ENCODE measurements at places on chromosomes 6 and 20.

DNA sequence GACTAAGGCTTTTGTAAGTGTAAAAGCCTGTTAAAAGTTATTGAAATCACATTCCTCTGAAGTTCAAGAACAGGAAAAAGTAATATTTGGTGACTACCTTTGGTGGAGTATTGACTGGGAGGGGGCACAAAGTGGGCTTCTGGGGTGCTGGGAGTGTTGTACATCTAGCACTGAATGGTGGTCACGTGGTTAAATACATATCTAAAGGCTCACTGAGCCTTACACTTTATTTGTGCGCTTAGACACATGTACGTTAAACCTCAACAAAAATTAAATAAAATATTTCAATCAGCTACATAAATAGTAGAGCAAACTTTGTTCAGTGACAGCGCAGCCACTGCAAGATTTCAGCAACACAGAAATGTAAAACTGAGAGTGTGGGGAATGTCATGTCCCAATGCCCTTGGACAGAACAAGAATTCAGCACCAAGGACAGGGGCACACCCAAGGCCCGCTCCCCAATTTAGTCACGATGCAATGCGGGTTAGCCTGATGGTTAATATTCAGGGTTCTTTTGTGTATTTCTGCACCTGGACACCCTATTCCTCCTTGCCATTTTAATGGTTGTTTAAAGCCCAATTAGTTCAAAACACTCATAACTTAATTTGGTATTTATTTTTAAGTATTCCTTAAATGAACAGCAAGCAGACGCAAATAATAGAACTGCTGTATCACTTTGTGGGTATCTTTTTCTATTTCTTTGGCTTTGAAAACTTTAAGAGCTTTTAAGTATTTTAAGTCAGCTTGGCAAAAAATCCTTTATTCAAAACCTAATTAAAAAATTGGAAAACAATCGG lies 37.4 kb downstream of the ANGPT4 start:
- DNase-seq: peak; percentile 40

GRCh38 chr6:156454867-156455266 lies 322.3 kb upstream of the ARID1B start:
- DNase-seq: no peak

DNA sequence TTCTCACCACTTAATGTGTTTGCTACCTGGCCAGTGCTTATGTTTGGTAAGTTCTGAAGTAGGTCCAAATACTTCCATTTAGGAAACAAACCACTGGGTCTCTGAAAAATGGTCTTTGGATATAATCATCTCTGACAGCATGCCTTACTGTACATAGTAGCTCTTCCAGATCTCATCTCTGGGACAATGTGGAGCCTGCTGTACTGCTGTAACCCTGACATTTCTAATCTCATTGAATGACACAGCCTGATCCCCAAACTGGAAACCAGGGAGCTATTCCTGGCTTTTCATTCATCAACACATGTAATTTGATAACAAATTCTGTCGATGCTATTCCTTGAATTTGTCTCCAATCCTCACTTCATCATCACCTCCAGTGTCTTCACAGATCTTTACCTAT lies 23.5 kb downstream of the OGFRL1 start:
- no peak for DNase-seq

GRCh38 chr20:63697868-63698545 lies 1.6 kb downstream of the TNFRSF6B start:
- DNase-seq: no peak

- DNase-seq: no peak
Observed at GRCh38 chr6:162572240-162572639, 155.3 kb downstream of the PRKN start.

- no peak for DNase-seq
Observed at GRCh38 chr6:54613596-54613995, 233.0 kb upstream of the FAM83B start.

GRCh38 chr6:53246924-53247323 lies 98.3 kb upstream of the GCM1 start:
- DNase-seq: no peak

DNA sequence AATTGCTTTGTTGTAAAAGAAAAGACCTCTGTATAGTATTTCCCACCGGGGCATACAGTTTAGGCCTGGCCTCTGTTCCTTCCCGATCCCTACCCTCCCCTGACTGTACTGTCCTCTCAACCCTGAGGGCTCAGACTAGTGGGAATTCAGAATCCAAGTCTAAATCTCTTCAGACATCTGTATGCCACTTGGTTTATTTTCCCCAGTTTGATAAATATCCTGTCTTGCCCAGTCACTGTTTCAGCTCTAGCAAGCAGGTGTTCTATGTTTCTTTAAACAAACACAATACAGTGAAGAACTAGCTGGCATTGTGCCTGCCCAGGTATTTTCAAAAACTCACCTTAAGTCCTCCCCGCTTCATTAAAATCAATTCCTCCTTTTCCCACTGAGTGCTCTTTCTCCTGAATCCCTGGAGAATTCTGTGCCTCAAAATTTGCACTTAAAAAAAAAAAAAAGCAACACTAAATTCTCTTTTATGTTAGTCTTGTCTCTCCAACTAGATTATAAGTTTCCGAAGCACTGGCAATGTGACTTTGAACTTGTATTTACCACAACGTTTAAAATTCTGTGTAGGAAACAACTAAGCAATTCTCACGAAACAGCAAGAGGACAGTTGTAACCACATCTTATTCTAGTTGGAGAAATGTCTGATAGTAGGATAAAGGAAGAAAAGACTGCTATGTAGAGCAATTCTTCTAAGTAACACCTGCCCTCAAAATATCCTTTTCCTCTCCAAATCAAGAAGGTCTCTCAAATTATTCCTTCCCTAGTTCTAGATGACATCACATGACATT lies 112.0 kb upstream of the CARMIL1 start:
- DNase-seq: no peak

- DNase-seq: peak; percentile 54
Observed at GRCh38 chr20:62924442-62925075, 1.7 kb downstream of the DIDO1 start.

- DNase-seq: no peak
Observed at GRCh38 chr20:37919389-37920040, 16.6 kb downstream of the VSTM2L start.

GRCh38 chr6:16412171-16412570 lies 173.8 kb downstream of the GMPR start:
- DNase-seq: no peak

DNA sequence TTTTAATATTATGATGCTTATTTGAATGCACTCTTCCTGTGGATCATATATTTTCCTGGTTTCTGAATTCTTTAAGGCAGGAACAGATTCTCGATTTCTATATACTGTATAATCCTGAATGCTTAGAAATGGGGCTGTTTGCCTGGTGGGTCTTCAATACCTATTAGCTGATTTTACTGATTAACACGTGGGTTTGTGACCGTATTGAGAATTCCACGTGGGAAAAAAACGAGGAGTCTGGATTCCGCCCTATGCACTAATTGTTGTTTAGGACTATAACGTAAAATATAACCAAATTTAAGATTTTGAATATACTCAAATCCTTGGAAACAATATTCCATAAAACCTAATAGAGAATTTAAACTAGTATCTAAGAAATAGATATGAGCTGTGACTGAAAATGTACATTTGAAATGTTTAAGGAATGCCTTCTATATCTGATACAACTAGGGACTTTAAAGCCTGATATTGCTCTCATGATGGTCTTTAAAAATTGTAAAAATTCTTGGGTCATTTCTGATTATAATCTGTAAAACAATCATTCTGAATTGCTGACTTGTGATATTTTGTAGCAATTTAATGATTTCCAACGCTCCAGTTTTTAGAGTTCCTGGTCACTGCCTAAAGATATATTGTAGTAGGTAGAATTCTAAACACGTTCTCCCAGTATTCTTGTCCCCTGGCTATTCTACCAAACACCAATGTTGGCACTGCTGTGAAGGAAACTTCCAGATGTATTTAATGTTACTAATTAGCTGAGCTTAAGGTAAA lies 93.6 kb upstream of the NOX3 start:
- no peak for DNase-seq

- no peak for DNase-seq
Observed at GRCh38 chr6:164842085-164842484, 467.3 kb downstream of the C6orf118 start.

- DNase-seq: no peak
Observed at GRCh38 chr20:40588891-40589290, 100.1 kb downstream of the MAFB start.

DNA sequence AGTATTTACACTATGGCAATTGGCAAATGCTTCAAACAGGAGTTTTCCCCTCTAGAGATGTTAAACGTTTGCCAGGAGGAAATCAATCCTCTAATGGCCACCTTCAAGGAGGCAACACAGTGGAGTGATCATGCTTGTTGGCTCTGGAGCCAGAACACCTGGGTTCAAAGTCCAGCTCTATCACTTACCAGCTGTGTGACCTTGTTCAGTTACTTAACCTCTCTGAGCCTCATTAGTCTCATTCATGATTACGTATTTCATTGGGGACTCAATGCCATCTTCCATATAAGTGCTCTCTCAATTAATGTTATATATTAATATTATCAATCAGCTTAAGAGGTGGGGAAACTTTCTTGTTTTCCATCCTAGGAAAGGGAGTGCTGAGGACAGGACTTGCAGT lies 26.1 kb downstream of the SLC52A3 start:
- no peak for DNase-seq

DNA sequence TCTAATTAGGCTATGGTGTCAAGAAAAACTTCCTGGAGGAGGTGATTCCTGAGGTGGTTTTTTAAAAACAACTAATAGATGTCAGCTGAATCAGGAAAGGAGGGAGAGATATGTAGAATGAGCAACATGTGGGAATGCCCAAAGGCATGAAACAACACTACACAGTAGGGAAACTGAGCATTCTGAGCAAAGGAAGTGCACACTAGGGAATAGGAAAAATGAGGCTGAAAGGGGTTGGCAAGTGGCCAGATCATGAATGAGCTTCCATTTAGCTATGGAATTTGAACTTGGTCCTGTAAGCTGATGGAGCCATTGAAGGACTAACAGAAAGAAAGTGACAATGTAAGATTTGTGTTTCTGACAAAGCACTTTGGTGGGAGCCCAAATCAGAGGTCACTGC lies 16.9 kb upstream of the SLC35F1 start:
- DNase-seq: no peak

GRCh38 chr6:74519163-74519562 lies 686.7 kb downstream of the COL12A1 start:
- peak; percentile 2 for DNase-seq

GRCh38 chr6:22804620-22805261 lies 235.4 kb downstream of the HDGFL1 start:
- DNase-seq: no peak

DNA sequence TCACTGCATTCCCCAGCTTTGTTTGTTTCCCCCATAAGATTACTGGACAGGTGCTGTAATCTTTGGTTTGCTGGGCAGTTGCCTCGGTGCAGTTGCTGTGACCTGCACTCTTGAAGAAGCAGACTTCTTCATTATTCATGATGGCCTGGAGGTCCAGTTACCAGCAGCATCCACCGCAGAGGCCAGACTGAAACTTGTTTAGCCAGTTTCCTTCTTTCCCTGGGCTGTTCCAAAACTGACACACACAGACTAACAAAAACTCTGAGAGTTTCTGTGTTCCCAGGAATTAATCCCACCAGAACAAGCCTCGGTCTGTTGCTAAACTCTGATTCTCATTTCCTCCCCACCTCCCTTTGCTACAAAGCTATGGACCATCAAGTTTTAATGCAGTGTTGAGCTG lies 144.1 kb downstream of the QRSL1 start:
- no peak for DNase-seq

- no peak for DNase-seq
Observed at GRCh38 chr6:43122146-43122545, 46.0 kb downstream of the PTK7 start.

GRCh38 chr6:7058250-7058923 lies 49.4 kb upstream of the RREB1 start:
- peak; percentile 82 for DNase-seq

DNA sequence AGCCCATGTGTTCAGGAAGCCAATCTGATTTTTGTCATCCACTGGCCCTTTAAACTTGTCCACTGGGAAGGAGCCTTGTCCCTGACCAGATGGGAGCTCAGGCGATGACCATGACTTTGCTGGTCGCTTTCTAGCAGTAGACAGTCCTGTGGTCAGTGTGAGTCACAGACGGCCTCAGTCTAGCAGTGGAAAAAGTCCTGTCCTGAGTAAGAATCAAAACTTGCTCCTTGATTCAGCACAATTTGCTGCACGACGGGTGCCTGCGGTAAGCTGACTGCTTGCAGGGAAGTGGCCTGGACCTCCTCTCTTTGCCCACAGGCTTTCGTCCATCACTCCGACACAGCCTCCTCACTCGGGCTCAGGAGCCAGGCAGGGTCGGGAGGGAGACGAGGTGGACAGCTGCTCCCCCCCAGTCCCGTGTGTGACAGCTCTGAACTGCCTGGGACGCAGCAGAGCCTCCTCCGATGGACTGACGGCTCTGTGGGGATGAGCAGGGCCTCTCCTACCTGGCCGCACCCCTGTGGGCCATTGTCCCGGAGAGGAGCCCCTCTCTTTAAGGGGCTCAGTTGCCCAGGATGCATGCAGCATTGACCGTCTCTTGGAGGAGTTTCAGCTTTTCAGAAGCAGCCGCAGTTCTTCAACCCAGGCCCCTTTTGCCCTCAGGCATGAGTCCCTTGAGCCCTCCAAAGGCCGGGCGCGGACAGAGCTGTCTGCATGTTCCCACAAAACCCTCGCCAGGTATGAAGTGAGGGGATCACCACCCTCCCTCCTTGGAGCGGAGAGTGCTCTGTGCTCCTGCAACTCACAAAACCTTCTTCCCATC lies 209.2 kb downstream of the ANKRD60 start:
- peak; percentile 19 for DNase-seq

GRCh38 chr6:133992992-133993680 lies 40.1 kb downstream of the TBPL1 start:
- no peak for DNase-seq

GRCh38 chr20:38221119-38221589 lies 39.4 kb downstream of the KIAA1755 start:
- DNase-seq: peak; percentile 52

DNA sequence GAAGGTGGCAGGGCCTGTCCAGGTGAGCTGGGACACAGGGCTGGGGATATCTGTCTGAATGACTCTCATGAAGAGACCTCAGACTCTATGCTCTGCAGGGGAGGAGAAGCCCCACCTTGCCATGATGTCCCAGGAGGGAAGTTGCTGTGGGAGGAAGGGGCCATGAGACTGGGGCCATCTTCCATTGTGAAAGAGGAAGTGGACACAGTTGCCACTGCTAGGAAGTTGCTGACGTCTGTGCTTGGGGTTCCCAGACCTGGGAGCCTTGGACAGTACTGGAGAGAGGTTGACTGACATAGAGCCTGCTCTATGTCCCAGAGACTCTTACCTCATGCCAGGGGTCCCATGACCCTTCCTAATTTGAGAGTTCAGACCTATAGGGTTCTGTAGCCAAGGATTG lies 24.5 kb downstream of the SIRPB1 start:
- no peak for DNase-seq

GRCh38 chr20:2402271-2402980 lies 21.7 kb downstream of the TGM6 start:
- DNase-seq: peak; percentile 65

- DNase-seq: peak; percentile 35
Observed at GRCh38 chr6:20693466-20694063, 159.3 kb downstream of the CDKAL1 start.

GRCh38 chr6:133956416-133957049 lies 3.5 kb downstream of the TBPL1 start:
- no peak for DNase-seq

GRCh38 chr6:130827247-130828149 lies at the start of gene SMLR1:
Gene SMLR1 (plus strand): TSS chr6:130827406. CDS start chr6:130827414, 8 bp downstream.
- DNase-seq: no peak

- peak; percentile 50 for DNase-seq
Observed at GRCh38 chr20:23270382-23270911, 80.1 kb upstream of the NXT1 start.

- no peak for DNase-seq
Observed at GRCh38 chr6:108555399-108556052, 5.2 kb upstream of the FOXO3 start.

Measured in RKO (cell line).